NB4 (cell line): ENCODE measurements at places on chromosomes 5 and 9.

DNA sequence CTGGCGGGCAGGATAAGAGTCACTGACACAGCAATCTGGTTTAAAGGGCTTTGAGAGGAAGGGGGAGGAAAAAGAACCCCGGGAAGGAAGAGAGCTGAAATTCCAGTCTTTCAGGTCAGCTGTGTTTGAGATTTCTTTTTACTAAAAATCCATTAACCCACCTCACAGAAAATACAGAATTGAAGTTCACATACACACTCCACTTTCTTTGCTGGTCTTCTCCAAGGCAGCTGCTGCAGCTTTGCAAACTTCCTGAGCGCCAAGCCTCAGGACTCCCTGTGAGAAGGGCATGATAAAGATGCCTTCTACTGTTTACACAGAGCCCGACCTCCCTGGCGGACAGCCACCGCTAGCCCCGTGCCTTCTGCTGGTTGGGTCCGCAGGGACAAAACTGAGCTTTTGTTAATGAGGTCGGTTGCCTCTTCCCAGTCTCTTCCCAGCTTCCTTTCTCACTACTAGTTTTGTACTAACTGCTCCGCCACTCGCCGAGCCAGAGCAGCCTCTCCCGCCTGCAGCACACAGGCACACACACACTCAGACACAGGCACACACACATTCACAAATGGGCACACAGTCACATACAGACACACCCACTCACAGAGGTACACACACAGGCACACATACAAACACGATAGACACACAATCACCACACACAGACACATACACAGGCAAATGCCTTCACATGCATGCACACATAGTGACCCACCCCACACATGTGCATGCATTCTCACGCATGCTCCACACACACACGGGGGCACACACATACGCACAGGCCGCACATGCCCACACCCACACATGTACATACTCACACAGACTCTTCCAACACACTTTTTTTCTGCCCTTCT, at the start of gene FREM1:
Gene FREM1, minus strand, starts transcription at position 468 of the 845 bp plus-strand sequence. CDS start 41,451 bp downstream, outside the sequence.
- DNase-seq: no peak

DNA sequence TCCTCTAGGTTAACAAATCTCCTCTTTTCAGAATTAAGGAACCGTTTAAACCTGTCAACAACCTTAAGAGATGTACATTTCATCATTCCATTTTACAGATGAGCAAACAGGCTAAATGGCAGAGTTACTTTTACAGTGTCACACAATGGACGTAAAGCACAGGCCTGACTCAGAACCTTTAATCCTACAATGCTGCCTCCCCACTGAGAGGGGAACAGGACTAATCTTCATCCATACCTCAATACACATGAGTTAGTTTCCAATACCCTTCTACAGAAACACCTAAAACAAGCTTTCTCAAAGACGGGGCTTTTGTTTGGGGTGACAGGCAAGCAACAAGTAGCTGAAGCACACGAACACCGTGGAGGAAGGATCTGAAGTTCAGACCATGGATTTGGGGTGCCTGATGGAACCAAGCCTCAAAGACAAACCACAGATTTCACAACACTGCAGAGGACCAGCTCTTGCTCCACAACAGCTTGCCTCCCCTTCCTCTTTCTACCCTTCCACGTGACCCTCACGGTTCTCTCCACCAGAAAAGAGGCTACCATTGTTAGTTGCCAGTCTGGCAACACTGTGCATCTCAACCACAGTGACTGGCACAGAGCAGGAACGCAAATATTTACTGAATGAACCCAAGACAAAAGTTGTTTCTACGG, 1.8 kb downstream of the RNF130 start:
- DNase-seq: peak; percentile 98

GRCh38 chr5:165525271-165525670, 2019.9 kb downstream of the MAT2B start:
- peak; percentile 20 for DNase-seq

GRCh38 chr5:83577036-83577636, 105.6 kb downstream of the VCAN start:
- no peak for DNase-seq

- peak; percentile 42 for DNase-seq
Observed at GRCh38 chr5:150184990-150185912, 4.6 kb upstream of the SLC6A7 start.

- DNase-seq: no peak
Observed at GRCh38 chr5:5356765-5357164, 65.7 kb upstream of the ICE1 start.

DNA sequence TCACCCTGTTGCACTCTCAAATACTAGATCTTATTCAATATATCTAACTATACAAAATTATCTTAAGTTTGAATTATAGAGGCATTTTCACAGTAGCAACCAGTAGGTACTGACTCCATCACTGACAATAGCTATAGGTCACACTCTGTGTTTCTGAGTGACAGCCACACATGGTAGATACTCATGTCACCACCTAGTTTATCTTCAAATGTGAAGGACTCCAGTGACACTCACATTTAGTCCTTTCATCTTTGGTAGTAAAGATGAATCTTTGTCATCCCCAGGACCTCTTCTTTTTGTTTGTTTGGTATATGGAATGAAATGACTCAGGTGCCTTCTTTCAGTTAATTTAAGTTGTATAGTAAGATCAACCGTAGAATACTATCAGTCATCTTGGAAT, 102.5 kb upstream of the DHFR start:
- DNase-seq: no peak

DNA sequence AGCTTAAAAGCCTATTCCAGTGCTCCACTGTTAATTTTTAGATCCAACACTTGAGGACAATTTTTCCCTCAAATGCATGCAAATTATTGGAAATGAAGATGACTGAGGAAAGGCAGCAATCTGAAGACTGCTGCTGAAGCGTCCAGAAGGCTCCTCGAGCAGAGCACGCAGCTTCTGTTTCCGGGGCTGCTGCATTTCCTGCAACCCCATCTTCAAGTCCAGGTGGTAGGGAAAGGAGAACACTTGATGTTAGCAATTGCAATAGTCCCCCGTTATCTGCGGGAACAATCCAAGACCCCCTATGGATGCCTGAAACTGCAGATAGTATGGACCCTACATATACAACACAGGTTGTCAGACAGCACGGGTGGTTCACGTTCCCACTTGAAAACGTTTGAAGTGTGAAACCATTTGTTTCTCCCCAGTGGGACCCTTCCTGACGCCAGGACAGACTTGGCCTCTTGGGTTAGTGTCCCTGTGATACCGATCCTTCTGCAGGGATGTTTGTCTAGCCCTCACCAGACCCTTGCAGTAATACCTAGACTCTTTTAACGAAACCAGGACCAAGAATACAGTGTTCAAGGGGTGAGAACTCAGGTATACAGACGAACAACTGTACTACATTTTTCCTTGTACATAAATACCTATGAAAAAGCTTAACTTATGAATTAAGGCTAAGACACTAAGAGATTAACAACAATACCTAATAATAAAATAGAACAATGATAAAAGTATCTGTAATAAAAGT, 152.3 kb downstream of the HSD17B3 start:
- peak; percentile 49 for DNase-seq

DNA sequence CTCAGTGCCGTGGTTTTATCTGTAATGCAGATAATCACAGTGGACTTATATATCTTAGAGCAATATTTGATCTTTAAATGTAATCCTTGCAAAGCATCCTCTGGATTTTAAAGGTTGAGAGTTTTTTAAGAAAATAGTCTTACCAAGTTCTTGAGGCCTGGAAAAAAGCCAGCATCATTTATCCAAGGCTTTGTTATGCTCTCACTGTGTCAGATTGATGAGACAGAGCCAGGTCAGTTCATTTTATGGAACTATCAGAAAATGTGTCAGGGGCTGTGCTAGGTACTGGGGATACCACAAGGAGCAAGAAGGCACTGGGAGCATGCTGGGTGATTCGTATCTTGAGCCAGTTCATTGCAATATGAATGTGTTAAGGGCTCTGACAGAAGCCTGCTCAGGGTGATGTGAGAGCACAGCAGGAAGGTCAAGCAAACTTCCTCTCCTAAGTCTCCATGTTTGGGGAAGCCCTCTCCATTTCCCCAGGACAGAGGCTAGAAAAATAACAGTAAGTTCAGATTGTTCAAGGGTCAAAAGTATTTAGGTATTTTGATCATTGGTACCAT, 19.7 kb downstream of the C7 start:
- DNase-seq: no peak

DNA sequence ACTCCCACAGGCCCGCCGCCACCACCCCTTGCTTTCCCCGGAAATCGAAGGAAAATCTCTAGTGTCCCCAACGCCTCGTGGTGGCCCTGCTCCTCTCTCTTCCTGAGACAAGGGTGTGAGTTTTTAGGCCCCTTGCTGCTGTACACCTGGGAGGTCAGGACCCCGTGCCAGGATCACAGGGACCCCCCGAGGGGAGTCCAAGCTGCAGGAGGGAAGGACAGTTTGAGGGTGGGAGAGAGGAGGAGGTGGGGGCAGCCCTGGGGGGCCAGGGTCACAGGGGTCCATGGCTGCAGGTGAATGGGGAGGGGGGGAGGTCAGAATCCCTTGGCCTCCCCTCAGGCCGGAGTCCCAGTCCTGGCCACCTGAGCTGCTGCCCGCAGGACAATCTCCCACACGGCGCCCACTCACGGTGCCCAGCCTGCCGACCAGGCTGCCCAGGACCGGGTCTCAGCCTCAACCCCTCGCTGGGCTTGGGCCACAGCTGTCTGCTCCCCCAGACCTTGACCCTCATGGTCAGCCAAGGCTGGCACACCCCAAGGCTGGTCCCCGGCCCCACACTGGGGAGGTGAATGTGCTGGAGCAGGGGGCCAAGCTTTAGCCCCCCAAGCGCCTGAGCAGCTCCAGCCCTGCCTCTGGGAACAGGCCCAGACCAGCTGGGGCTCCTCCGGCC, 19.9 kb downstream of the TPPP start:
- DNase-seq: no peak

GRCh38 chr5:73114044-73114688, 6.2 kb upstream of the TMEM171 start:
- DNase-seq: no peak

- DNase-seq: no peak
Observed at GRCh38 chr9:16828340-16829281, 41.9 kb downstream of the BNC2 start.

DNA sequence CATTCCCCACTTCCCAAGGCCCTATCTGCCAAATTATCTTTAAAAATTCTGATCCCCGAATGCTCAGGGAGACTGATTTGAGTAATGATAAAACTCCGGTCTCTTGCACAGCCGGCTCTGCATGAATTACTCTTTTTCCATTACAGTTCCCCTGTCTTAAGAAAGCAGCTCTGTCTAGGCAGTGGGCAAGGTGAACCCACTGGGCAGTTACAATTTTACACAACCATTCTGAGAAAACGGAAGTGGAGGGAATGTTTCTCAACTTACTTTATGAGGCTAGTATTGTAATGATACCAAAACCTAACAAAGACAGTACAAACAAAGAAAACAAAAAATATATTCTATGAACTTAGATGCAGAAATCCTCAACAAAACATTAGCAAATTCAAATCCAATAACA, 100.0 kb downstream of the MCTP1 start:
- peak; percentile 89 for DNase-seq

DNA sequence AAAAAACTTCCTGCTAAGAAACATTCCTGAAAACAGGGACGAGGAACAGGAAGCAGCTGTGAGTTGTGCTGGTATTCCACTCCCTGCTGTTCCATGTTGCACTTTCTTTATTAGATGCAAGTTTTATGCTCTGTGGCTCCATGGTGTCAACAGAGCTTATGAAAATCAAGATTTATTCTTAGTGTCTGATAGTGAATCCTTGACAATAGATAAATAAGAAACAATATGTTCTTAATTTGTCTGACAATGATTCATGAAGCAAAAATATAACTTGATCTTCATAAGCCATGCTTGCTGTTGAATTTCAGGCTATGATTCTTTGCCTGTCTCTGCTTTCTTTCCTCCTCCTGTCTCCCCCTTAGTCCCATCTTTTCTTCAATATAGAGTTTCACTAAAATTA, 119.6 kb downstream of the DROSHA start:
- no peak for DNase-seq

- DNase-seq: no peak
Observed at GRCh38 chr5:171654881-171655280, 130.7 kb upstream of the SMIM23 start.

GRCh38 chr9:35489313-35490154, at the start of gene RUSC2:
Gene RUSC2, plus strand, starts transcription at chr9:35490111. Its CDS starts 56,411 bp downstream, at chr9:35546522.
- DNase-seq: peak; percentile 67

DNA sequence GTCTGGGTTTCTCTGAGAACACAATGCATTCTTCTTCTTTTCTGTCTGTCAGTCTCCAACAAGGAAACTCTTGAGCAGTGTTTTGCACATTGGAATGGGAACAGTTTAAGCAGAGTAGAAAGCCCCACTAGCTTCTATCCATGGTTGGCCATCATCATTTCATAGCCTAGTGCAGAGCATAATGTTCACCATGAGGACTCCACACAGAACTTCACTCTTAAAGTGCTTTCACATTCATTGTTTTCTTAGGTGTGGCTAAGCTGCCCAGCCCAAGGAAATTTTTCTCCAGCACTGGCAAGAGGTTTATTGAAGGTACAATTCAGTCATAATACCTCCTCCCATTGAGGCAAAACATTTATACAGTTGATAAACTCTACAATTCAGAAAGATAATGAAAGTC, 503.0 kb upstream of the CD180 start:
- no peak for DNase-seq

DNA sequence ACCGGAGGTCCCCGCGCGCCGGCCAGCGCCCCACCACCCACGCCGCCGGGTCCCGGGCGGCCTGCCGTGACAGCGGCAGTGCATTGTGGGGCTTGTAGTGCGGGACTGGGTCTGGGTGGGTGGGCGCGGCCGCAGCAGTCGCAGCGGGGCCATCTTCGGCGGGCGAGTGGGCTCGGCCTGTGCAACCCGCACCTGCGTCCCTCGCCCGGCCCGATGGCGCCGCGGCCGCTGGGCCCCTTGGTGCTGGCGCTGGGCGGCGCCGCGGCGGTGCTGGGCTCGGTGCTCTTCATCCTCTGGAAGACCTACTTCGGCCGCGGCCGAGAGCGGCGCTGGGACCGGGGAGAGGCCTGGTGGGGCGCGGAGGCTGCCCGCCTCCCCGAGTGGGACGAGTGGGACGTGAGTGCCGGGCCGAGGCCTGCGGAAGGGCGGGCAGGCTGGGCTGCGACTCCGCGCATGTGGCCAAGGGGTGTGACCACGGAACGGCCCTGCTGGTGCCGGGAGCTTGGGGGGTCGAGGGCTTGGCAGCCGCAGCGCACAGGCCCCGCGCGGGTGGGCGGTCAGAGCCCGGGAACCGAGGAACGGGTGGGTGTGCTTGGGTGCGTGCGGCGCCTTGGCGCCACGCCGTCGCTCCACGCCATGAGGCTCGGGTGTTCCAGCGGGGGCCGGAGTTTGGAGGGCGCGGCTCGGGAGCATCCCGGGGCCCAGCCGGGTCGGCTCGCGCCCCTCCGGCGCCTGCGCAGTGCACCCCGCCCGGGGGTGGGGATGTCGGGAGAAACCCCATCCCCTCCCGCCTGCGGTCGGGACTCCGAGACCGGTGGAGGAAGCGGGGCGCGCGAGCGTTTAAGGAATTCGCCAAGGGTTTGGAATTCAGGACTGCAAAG, at the start of gene ARL10:
Gene ARL10, plus strand, starts transcription at position 137 of the 881 bp plus-strand sequence. Its CDS starts 77 bp downstream, at position 214.
- no peak for DNase-seq
